ENCODE measurements at places on chromosomes 1 and 21. TPM values are rescaled to one million over a fixed set of nuclear protein-coding genes. Genes with fewer than 3 reads are reported as not detected.

Gene CELA2B
- not detected for total RNA-seq

Gene UCHL5
- 67.9 TPM for total RNA-seq

DNA sequence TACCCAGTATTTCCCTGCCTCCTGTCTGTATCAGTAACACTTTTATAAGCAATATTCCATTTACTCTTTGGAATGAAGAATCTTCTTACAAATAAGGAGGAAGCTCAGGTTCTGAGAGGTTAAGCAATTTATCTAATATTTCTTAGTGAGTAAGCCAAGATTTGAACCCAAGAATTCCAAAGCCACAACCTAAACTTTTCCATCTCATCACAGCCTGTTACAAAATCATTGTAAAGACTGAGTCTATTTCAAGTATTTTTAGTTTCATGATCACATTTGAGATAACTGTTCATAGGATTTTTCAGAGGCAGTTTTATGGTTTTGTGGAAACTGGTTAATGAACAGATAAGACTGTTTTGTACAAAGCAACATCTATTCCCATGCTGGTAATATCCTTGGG lies 29.8 kb upstream of the HHAT start:
- no peak for DNase-seq

DNA sequence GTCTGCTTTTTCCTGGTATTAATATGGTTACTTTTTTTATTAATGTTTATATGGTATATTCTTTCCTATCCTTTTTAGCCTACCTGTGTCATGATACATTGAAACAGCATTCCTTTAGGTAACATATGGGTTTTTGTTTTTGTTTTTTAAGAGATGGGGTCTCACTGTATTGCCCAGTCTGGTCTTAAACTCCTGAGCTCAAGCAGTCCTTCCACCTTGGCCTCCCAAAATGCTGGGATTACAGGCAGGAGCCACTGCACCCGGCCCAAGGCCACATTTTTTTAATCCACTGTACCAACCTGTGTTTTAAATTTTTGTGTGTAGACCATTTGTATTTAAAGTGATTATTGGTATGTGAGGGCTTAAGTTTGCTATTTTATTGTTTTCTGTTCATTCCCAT lies 43.1 kb downstream of the PKN2 start:
- DNase-seq = no peak

DNA sequence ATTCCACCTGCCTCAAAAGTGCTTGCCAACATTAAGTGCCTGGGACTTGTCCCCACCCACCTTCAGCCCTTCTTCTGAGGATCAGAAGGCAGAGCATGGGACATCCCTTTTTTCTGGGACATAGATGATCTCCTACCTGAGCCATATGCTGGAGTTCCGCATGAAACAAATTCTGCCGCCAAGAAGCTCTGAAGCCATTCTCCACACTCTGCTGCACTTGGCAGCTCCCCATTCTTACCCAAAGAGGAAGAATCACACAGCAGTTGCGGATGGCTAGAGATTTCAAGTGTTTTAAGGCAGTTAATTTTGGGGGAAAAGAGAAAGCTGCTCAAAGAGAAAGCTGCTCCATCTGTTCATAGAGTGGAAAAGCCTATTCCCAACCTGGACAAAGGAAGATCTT lies 197.3 kb upstream of the COA6 start:
- no peak for DNase-seq

Gene LORICRIN
- not detected for total RNA-seq

DNA sequence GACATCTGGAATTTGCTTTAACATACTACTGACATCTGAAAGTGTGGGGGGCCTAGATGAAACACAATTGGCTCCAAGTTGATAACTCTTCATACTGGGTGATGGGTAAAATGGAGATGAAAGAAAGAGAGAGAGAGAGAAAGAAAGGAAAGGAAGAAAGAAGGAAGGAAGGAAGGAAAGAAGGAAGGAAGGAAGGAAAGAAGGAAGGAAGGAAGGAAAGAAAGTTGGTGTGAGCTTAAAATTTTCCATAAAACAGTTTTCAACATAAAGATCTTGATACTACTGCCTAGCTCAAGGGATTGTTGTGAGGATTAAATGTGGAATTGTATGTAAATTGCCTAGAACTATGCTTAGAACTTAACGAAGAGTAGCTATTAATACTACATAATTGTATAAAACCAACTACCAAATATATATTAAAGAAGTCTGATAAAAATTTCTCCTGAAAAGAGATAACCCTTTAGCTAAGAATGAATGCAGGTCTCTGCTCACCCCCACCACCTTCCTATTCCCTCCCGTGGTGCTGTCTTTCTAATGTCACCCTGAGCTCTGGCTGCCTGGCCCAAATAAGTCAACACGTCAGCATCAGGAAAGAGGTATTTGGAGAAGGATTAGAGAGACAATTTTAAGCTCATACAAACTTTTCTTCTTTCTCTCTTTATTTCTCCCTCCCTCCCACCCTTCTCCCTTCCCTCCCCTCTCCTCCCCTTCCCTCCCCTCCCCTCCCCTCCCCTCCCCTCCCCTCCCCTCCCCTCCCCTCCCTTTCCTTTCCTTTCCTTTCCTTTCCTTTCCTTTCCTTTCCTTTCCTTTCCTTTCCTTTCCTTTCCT lies 89.3 kb upstream of the SGIP1 start:
- DNase-seq = no peak

- DNase-seq = no peak
Observed at GRCh38 chr1:170114906-170115305, 30.9 kb upstream of the NTMT2 start.

DNA sequence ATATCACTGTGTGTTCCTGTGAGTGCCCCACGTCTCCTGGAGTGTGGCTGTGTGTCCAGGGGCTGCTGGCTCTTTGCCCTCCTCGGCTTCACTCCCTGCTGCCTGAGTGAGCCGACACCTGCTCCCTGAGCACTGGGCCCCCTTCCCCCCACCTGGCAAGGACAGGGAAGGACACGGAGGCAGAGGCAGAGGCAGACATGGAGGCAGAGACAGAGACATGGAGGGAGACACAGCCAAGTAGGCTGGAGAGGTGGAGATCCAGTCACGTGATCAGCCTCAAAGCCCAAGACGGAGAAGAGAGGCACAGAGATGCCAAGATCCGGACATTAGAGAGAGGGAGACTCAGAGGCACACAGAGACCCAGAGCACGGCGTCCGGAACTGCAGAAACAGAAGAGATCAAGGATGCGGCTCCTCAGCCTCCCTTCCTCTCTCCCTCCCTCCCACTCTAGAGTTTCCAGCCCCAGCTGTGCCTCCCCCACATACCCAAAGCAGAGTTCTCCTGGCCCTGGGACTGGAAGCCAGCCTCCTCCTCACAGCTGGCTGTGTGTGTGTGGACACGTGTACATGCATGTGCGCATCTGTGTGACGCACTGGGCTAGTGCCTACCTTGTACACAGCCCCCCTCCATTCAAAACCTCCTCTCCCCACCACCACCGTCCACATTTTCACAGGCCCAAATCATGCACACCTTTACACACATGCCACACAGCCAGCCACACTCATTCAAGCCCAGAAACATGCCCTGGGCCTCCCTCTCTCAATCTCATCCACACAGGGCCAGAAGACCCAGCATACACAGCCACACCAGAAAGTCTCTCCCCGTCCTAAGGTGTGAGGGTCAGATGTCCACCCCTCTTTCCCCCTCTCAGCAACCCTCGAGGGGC lies 39.1 kb upstream of the WASF2 start:
- no peak for DNase-seq

DNA sequence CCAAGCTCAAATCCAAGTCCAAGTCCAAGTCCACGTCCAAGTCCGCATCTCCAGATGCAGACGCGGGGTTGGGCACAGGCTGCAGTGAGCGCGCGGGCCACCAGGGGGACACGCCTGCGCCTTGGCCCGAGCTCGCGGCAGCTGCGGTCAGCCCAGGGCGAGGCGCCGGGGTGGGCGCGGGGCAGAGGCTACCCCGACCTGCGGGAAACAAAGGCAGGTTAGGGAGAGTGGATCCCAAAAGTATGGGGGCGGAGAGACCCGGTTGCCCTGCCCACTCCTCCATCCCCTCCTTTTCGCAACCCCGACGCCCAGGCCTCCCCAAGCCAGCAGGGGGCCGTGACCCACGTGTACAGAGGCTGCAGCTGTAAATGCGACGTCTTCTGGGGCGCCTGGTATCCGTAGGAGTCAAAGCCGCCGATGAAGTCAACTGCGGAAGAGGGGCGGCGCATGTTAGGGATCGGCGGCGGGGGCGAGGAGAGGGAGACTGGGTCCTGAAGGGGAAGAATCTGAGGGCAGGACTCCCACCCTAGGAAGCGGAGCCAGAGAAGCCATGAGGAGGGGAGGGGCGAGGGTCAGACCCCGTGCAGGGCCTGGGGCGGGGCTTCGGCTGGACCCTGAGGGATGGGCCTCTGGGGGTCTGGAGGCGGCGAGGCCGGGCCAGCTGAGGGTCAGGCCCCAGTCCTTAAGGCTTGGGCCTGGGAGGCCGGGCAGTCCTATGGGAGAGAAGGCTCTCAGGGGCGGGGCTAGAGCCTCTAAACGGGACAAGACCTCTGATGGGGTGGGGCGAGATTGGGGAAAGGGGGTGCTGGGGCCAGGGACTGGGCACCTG lies 58.0 kb downstream of the NKAIN1 start:
- DNase-seq = peak; percentile 66

- DNase-seq = no peak
Observed at GRCh38 chr1:20439282-20439681, 46.7 kb downstream of the CAMK2N1 start.

Gene AK5
- 1.2 TPM for total RNA-seq

DNA sequence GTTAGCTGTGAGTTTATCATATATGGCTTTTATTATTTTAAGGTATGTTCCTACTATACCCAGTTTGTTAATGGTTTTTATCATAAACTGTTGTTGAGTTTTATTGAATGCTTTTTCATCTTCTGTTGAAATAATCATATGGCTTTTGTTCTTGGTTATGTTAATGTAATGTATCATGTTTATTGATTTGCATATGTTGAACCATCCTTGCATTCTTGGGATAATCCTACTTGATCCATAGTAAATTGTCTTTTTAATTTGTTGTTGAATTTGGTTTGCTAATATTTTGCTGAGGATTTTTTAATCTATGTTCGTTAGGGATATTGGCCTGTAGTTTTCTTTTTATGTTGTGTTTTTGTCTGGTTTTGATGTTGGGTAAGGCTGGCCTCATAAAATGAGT lies 185.6 kb downstream of the PAPPA2 start:
- DNase-seq = no peak

Measured in natural killer cell treated with Interleukin-12 subunit alpha and Interleukin-12 subunit beta and Interleukin-15 and Interleukin-18, amount 100 ng/mL, for 72 hours (primary cell).